ENCODE measurements at places on chromosomes 2 and 18.
A peak's percentile ranks its signal among the peaks of the same experiment; 100 is the strongest.

DNA sequence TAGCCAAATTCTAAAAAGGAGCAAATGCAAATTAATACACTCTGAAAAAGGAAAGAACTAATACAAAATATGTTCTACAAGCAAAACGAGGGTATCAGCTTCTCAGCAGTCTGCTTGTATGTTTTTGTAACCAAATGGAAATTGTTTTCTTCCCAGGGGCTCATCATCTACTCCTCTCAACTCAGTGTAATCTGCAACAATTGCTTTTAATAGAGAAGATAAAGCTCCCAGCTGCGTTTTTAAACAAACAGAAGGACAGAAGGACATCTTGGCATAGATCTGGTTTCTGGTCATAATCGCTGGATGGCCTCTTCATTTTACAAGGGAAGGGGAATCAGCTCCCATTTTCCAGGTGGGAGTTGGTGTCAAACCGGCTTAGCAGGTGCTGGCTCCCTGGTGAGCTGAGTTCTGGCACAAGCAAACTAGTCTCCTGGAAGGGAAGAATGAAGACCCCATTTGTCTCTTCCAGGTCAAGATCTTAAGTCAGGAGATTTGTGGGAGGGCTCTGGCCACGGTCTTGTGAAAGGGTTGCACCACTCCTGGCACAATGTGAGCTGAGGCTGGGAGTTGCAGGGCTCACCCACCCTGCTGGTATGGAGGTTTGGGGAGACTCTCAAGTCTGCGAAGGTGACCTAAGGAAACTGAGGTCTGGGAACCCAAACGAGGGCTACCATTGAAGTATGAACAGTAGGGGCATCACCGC is 41.6 kb downstream of the NPPC start:
- no peak for DNase-seq

- DNase-seq = no peak
Measured at GRCh38 chr2:239822146-239822831, 202.9 kb downstream of the NDUFA10 start.

DNA sequence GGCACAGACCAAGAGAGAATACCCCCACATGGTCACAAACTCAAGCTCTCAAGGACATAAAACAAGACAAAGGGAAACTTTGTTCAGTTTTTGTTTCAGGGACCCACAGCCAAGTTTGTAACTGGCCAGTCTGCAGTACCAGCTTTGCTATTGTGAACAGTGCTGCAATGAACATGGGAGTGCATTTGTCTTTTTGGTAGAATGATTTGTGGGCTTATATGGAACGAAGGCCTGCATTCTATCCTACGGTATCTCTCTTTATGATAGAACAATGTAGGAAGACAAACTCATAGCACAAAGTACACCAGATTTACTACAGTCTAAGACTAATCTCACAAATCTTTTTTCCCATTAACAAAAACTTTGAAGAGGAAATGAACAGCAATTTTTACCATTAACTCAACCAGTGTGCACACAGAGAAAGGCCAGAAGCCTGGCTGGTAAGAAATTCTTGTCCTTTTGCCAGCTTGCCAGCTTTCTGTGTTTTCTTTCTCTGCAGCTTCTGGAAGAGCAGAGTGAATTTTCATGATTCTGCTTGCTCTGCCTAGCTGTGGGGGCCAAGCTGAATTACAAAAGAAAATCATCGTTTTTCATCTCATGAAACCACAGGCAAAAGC is 37.1 kb upstream of the FEZ2 start:
- no peak for DNase-seq

DNA sequence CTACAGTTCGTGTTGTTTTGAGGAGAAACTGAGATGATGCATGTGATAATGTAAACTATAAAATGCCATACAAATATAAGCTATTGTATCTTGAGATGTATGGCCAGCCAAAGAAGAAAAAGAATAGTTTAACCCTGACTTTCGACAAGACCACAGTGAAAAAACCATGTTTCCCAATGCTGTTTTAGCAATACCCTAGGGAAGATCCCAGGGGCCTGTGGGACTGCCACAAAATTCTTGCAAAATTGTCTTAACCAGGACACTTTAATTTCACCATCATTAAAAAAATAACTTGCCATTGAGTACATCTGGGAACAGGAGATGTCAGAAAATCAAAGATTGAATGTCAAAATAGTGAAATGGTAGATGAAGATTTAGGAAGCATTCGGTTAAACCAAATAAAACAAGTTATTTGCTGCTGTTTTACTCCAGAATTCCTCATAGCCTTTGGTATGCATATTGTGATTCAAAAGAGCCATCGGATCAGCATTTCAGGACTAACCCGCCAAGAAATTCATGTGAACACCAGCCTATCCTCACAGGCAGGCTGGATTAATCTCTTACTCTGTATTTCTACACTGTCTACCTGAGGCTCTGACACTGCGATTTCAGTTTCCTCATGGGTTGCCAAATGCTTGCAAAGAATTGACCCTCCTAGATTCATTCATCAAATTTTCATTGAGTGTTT is 49.0 kb upstream of the SP3 start:
- no peak for DNase-seq

DNA sequence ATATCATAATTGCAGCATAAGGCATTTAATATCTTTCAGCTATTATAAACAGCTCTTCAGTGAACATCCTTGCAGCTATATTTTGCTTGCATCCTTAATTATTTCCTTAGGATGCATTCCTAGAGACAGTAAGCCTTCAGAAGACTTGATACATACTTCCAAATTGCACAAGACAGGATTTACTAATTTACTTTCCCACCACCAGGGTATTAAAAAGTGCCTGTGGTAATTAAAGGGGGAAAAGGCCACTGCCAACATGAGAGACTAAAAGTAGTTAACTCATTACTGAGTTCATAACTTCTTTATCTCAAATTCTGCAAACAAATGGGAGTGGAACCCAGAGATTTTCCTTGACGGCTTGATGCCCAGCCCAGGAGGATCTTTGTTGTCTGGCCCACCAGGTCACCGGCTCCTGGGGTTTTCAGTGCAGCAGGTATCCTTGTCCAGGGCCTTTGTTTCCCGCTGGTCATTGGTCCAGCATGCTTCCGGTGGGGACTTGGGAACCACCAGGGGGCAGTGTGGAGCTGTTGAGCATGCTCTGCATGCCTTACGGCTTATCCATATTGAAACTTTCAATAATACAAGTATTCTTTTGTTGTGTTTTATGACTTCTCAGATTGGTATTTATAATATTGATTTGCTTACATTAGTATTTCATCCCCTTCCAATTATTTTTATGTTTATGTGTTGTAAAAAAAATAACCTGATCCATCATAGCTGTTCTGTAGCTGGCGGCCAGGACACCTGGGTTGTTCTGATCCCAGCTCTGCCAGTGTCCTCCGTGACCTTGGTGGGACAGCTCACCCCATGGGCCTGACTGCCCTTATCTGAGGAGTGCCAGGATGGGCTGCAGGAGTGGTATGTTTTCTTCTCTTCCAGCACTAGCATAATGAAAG is 61.4 kb downstream of the TGOLN2 start:
- peak; percentile 65 for DNase-seq

GRCh38 chr2:81672923-81673322 is 1368.4 kb upstream of the LRRTM1 start:
- no peak for DNase-seq

DNA sequence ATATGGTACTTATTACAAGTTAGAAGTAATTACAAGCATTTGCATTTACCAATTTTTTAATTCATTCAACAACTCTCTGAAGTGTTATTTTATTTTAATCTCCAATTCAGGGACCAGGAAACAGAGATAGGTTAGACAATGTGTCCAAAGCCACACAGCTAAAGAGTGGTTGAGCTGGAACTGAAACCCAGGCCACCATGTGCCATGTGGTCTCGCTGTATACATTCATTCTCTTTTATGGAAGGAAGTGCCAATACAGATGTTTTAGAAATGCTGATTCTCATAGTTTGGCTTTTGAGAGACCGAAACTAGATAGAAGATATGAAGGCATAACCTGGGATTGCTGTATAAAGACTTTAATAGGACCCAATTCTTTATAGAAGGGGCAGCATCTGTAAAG is 684.6 kb upstream of the ID2 start:
- no peak for DNase-seq

DNA sequence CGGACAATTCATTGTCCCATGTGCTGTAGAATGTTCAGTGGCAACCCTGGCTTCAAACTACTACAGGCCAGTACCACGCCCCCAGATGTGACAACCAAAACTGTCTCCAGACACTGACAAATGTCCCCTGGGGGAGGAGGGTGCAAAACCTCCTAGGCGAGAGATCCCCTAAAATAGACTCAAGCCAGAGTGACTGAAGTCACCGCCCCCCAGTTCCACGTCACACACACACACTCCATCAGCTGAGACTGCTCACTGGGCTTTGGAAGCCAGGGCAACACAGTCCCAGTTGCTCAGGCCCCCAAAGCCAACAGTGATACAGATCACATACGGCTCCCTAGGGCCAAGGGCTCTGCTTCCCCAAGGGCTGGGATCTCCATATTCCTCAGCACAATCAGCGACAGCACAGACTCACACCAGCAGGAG is 19.1 kb downstream of the HDAC4 start:
- no peak for DNase-seq

DNA sequence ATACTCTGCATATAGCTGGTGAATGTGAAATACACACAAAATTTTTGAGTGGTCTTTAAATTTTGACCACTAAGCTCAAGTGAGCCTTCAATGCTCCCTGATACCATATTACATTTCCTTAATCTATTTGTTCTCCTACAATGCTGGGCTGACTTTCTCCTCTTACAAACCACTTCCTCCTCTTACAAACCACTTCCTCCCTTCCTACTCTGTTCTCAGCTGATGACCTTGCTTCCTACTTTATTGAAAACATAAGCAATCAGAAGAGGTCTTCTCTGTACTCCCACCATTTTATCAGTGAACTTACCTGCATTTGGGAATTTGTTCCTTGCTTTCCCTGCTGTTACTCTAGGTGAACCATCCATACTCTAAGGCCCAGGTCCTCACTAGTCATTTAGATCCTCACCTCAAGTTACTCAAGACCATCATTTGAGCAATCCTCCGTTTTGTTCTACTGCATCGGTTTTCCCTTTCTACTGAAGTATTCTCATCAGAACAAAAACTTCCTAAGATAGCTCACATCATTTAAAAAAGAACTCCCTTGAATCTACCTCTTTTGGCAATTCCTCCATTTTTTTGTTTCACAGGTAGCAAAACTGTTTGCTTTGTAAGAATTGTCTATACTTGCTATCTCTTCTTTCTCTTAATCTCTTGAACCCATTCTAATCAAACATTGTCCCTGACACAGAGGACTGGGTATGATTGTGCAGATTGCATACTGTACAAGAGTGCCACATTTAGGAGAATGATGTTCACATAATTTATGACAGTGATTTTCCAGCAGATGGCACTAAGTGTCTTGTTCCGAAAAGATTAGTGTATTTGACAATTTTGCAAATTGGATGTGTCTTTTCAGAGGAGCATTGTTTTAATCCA is 96.5 kb downstream of the EPB41L5 start:
- DNase-seq = peak; percentile 34

- peak; percentile 53 for DNase-seq
Measured at GRCh38 chr18:45670281-45670962, 53.6 kb upstream of the SLC14A1 start.

DNA sequence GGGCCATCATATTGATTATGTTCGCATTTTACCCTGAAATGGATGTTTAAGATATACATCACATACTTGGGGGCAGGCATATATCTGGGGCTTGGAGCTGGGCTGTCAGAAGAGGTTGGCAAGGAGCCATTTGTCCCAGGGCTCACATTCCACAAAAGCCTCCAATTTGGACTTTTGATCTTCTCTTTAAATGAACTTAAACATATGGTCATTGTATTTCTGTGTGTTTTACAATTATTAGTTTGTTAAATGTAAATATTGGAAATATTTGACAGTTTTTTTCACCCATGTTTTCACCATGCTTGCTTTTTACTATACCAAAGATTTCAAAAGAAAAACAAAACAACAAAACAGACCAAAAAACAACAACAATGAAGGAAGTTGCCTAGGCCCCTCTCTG is 165.8 kb upstream of the MEIS1 start:
- DNase-seq = no peak

DNA sequence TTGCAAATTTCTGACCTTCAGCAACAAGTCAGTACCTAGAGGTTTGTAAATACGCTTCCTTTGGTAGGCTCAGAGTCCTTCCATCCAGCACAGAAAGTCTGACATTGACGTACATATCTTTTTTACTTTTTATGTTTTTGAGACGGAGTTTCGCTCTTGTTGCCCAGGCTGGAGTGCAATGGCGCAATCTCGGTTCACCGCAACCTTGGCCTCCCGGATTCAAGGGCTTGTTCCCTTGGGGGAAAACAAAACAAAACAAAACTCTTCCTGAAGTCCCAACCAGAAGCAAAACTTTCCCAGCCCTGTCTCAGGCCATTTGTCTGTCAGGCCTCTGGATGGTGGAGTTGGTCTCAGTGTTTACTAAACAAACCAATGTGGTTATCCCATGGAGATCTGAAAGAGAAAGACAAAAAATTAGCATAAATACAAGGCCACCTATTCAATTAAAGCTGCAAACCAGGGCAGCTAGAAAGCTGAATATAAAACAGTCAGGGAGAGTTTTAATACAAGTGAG is 29.6 kb upstream of the ATL2 start:
- DNase-seq = no peak

GRCh38 chr2:11768946-11769345 is 22.5 kb downstream of the LPIN1 start:
- no peak for DNase-seq

- peak; percentile 45 for DNase-seq
Measured at GRCh38 chr18:13051950-13052349, 60.8 kb downstream of the CEP192 start.

DNA sequence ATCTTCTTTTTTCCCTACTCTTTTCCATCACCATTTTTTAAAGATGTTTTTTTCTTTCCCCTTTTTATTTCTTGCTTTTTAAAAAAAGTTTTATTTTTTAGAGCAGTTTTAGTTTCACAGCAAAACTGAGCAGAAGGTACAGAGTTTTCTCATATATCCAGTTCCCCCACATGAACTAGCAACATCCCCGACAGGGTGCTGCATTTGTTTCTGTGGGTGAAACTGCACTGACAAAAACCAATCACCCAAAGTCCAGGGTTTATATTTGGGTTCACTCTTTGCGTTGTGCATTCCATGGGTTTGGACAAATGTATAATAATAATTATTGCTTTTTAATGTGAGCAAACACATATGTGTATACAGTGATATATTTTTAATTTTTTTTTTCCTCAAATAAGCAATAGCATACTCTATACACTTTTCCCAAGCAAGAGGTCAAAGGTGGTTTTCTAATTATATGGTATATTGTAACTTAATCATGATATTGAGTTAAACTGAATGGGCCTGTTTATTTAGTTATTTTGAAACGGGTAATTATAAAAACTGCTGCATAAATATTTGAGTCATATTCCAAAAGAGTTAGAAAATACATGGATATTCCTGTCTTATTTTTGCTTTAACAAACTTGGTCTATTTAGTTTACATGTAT is 50.3 kb downstream of the NCK2 start:
- DNase-seq = no peak

Measured in kidney tubule cell (primary cell).